ENCODE measurements at places on chromosomes 5 and 9.

- no peak for DNase-seq
Measured at GRCh38 chr9:21689854-21690253, 112.6 kb upstream of the MTAP start.

GRCh38 chr5:160467555-160468362, 46.1 kb downstream of the PTTG1 start:
- peak; percentile 84 for DNase-seq

GRCh38 chr9:129068990-129069861, 11.7 kb upstream of the DOLPP1 start:
- DNase-seq, result no peak

DNA sequence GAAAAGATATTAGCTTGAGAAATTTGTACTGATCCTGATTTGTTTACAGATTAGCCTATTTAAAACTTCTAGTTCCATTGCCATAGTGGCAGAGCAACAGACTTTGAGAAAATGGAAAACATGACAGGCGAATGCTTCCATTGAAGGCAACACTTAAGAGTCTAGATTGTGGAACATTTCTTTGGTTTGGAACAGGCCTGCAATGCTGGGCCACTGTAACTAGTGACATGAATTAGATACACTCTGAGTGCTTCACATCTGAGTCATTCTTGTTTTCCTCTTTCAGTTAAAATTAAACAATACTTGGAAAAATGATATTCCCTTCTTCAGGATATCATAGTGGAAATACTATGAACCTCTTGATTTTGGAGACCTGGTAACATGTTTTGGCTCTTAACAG, 453.6 kb upstream of the TUSC1 start:
- no peak for DNase-seq

DNA sequence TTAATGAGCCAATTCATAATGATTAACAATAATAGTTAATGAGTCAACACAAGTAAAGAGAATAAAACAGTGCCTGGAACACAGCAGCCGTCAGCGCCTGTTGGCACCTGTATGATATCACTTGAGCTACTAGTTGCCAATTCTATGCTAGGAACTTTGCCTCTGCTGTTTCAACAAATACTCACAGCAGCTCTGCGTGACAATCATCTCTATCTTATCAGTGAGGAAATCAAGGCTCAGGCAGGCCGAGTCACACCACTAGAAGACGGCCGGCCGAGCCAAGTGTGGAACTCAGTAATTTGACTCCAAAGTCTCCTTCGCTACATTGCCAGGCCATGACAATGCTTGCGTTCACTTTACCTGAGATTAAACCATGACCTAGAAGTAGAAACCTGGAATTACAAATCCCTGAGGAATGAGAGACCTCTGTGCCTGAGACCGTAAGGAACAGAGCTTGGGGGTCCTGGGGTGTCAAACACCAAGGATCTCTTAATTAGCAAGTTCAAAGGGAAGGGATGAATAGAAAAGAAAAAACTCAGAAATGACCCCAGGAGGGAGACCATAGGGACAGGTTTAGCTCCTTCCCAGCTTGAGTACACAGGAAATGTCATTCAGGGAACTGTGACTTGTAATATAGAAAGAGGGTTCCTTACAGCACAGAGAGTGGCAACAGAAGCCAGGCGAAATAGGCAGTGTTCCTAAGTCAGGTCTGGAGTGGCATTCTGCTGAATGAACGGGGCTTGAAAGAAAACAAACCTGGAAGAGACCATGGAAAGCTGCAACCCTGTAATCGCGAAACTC, 109.1 kb downstream of the SUSD1 start:
- no peak for DNase-seq

DNA sequence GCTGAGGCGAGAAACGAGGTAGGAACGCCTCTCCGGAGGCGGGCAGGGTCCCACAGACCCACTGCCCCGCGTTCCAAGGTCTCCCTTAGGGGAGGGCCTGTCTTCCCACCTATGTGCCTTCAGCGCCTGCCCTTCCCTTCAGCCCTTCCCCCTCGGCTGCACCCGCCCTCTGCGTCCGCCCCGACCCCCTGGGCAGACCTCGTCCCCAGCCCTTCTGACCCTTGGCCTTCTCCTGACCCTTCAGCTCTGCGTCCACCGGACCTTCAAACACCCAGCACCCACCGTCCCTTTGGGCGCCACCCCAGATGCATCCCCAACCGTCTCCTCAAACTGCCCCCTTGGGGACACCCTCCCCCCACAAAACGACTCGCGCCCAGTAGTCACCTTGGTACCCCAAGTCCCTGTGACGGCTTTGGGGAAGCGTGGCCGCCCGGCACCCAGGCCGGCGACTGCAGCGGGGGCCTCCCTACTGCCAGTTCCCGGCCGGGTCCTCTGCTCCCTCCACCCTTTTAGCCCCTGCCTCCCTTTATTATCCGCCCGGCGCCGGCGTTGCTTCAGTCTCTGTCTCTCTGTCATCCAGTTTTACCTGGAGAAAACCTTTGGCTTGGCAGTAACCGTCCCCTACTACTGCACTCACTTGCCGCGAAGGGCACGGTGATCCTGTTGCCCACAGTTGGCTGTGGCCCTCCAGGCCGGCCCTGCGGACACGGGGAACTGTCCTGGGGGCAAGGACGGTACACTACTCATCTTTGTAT, 421 bp downstream of the RUSC2 start:
- peak; percentile 31 for DNase-seq

DNA sequence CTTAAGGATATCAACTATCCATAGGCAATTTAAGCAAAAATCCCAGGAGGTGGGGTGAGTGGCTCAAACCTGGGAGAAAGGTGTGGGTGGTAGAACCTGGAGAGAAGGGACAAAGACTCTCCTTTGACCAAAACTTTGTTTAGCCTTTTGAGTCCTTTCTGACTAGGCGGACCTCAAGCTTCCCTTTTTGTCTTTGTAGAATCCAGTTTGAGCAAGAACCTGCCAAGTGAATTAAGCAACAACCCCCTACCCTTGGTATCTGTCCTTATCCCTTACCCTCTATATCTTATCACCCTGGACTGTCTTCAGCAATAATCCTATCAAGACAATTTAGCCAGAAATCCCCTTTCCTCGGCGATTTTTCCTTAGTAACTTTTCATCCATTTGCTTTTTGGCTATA, 53.5 kb upstream of the SLC28A3 start:
- DNase-seq, result no peak

- no peak for DNase-seq
Measured at GRCh38 chr9:133101356-133102189, 19.5 kb downstream of the RALGDS start.

DNA sequence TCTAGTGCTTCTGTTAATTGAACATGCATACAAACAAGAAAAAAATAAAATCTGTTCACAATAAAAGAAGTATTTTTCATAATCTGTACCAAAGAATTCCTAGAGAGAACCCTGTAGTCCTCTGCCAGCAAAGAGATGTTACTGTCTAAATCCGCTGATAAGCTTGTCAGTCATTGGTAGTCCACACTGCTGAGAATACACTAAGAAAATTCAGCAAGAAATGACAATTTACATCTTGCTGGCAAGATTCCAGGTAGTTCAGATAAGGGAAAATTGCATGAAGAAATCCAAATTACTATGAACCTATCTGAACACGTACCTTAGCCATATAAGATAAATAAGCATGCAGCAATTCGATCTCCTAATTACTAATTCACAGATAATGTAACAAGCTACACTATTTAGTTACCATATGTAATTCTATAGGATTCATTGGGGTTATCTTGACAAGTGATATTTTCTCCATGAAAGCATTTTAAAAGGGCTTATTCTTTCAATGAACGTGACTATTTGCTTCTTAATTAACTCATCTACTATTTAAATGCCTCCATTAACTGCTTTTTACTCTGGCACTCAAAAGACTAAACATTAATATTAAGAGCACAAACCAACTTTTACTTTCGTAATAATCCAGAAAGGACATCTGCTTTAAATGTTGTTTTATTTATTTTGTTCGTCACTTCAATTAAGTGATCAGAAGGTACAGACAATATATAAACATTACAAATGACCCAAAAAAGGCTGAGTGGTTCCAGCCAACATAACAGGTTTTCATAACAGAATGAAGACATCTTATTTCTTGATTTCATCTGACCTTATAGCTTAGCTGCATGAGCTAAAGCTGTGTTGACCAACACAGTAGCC, 9.7 kb downstream of the MPDZ start:
- DNase-seq, result no peak

- no peak for DNase-seq
Measured at GRCh38 chr5:168661593-168662485, 82.7 kb upstream of the PANK3 start.

DNA sequence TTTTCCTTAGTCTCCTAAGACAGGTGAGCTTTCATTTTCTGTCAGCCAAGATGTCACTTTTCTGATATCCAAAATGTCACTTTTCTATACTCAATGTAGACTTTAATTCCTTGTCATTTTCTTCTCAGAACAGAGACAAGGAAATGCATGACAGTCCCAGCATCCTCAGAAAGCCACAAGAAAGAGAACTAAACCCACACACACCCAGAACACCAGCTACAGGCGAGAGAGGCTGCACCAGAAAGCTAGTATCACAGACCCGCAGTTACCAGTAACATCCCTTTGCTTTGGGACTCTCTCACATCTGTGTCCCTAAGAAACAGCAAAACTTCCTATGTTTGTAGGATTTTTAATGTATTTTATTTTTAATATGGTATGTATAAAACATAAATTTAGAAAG, 17.1 kb downstream of the TRMO start:
- DNase-seq, result no peak

GRCh38 chr5:97388794-97389193, 205.7 kb upstream of the RIOK2 start:
- DNase-seq, result no peak

DNA sequence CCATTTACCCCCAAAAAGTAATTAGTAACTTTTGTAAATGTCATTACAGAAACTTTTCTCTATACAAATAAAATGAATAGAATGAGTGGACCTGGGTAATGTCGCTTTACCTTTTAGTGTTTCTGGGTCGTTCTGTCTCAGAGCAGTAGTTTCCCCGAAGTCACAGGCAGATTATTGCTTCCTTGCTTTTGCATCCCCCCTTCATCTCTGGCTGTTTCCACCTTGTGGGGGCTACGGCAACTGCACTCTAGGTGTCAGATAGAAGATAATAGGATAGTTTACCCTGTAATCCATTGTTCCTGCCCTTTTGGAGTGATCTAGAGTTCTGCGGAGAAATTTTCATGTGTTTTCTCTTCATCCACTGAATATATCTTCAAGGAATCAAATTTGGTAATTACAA, 68.7 kb downstream of the PRR16 start:
- peak; percentile 9 for DNase-seq

GRCh38 chr5:107826311-107827000, 155.7 kb upstream of the EFNA5 start:
- no peak for DNase-seq

DNA sequence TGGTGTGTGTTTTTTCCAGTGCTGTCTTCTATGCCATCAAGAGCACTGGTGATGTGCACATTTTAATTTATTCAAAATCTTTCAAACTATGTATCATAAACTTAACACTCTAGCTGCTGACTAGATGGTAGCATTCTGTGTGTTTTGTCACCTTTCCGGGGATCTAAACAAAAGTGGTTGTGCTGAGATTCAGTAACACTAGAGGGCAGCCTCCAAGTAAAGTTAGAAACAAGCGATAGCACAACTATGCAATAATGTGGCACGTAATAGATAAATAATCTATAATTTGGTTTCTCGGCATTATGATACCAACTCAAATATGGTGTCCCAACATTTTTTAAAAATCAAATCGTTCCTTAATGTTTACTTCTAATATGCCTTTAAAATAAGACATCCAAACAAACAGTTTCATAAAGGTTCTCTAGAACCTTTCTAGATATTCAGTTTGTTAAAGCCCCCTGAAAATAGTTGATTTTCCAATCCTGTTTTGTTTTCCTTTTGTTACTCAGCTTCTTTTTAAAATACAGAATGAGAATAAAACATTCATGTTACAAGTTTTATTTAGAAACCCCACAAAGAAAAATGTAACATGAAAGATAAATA, 16.9 kb downstream of the SEMA6A start:
- peak; percentile 67 for DNase-seq

- DNase-seq, result no peak
Measured at GRCh38 chr5:5062525-5063302, 77.4 kb upstream of the ADAMTS16 start.

- peak; percentile 3 for DNase-seq
Measured at GRCh38 chr9:21681641-21682040, 120.8 kb upstream of the MTAP start.

GRCh38 chr5:141883184-141883891, 5.1 kb upstream of the PCDH1 start:
- no peak for DNase-seq

DNA sequence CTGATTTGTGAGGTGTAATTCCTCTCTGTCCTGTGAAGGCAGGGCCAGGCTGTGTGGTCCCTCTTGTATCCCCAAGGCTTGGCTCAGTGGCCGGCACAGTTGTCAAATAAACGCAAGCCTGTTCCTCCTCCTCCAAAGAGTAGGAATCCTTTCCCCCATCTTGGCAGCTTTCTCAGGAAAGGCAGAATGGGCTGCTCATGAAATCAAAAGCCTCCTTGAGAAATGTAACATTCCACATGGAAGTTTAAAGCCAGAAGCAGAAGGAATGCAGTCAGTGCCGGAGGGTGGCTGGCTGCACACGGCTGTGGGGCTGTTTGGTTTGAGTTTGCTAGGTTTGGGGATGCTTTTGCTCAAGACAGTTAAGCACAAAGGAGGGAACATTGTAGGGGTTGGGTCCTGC, 34.5 kb upstream of the MED10 start:
- DNase-seq, result no peak

DNA sequence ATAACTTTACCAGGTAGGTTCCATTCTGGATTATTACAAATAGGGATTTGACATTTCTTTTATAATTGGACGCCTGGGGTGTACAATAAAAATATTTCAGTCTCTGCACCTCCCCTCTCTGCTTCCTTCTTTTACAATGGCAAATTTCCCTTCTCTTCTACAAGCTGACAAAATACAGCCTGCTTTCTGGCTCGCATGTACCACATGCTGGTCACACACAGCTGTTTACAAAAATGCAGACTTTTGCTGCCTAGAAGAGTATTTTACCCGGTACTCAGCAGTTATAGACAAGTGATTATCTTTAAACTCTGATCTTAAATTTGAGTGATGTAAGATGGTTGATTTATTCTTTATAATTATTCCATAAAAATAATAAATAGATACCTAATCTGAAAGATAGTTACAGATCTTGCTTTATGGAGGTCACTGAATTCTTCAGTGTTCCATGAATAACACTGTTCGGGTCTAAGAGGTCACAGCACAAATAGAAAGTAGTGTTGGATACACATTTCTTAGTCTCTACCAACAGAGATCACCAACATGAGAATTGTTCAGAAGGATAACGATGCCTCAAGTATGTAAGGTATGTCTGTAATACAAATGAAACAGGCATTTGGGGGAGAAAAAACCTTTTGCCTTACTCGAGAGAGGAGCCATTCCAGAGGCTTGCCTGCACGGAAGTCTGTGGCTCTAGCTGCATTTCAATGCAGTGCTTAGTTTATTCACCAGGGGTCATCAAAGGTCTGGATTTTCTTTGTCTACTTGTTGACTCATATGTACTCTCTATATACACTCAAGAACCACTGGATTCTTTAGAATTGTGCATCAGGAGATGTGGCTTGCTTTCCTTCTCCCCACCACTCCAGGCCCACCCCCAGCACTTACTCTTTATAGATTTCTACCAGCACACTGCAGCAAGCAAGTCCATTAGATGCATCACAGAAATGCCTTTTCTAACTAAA, 206.6 kb upstream of the RFX3 start:
- peak; percentile 70 for DNase-seq
